ENCODE measurements at places on chromosomes 1 and 21.

DNA sequence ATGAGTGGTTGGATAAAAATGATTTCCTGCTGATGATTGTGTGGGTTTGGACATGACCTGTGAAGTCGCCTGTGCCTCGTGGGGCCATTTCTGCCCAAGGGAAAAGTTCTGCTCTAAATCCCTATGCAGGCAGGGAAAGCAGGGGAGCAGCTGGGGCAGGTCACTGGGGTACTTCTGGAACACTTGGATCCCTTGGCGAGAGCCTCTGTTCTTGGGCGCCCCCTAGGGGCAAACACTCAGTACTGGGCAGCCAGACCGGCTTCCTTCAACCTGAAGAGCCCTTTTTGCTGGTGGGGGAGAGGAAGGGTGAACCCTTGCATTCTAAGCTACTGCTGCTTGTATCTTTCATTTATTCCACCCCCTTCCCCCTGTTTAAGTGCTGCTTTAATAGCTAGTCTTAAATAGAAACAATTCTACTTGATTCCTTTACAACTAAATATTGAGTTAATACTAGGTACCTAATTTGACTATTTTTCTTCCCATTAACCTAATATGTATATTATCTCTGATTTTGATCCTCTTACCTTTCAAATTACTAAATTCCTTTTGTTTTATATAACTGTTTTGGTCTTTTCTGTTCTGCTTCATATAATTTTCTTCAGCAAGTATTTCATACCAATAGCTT lies 5.1 kb upstream of the CLEC20A start:
- peak; percentile 61 for DNase-seq

DNA sequence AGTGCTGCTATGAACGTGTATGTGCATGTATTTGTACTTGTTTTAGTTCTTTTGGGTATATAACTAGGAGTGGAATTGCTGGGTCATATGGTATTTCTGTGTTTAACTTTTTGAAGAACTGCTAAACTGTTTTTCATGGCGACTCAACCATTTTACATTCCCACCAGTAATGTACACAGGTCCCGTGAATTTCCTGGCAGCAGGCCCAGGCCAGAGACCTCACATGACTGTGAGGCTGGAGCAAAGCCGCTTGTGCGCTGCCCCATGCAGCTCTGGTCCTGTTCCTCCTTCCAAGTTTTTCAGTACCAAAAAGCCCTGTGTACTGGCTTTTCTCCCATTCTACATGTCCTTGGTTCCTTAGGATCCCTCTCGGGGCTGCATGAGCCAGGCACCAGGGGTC lies 29.6 kb downstream of the ACOT11 start:
- no peak for DNase-seq

GRCh38 chr1:180560868-180561600 lies 2.3 kb downstream of the OVAAL start:
- DNase-seq = no peak

- DNase-seq = no peak
Observed at GRCh38 chr21:29148530-29148929, 18.1 kb downstream of the MAP3K7CL start.

DNA sequence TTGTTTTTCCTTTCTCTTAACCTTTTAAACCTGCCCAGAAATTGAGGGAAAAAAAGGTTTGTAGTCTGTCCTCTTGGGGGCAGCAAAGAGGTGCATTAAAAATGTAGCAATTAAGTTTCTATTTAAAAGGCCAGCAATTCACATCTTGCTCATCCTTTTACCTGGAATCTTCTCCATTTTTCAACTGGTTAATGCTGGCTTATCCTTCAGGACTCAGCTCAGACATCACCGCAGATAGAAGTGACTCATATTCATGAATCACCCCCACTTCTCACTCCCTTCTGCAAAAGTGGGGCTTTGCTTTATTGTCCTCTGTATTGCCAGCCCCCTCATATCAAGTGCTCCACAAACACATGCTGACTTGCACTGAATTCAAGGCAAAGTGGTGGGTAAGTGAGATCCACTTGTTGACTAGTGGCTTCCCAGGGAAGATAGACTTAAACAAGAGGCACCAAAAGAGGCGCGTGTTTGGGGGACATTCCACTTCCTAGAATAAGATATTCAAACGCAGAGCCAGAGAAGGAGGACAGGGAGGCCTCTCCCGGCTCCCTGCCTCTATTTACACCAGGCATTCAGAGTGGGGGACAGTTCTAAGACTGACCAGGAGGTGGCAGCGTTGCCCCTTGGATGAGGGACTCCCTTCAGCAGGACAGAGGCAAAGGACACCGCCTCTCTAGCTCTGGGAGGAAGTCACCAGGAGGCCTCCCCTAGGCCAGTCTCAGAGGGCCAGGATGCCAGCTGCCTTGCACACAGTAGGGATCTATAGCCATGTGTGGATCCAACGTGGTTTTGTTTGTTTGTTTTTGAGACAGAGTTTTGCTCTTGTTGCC lies 23.2 kb upstream of the ZNF648 start:
- DNase-seq = peak; percentile 72

GRCh38 chr1:175470078-175470477 lies 273.3 kb downstream of the TNR start:
- DNase-seq = no peak

DNA sequence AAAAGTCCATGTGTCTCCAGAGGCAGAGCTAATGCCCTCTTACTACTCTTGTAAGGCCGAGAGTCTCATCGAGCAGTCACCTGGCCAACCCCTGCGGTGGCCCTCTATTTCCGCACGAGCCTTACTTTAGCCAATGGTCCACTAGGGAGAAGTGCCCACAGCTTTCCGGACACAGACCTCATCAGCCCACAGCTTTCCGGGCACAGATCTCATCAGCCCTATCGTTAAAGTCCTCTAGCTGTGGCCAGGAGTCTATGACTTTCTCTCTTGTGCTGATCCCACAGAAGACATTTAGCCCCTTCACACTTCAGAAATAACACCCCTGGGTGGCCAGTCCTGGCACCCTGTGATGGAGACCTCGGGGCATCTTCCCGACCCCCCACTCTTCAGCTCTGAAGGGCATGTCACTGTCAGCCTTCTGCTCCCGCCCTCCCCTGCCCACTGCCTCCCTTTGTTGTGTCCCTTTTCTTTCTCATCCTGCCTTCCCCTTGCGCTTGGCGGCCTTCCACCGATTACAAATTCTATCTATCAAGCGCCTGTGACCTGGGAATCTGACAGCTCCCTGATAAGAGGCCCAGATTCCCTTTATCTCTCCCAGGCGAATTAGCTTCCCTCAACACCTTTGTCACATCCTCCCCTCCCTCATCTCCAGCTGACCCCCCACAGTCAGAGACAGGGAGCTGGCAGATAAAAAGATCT lies 161.0 kb downstream of the PLXNA2 start:
- DNase-seq = no peak

DNA sequence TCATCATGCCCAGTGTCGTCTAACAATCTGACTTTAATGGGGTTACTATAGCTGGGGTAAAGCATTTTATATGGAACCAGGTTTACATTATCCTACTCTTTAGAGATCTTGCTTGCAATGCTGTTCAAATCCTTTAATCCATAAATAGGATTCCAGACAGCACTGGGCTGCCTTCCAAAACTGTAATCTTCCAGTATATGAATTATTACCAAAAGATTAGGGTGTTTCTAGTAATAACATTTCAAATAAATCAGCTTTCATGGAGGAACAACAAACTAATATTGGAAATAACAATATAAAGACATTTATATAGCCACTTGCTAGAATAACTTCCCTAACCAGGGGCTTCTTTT lies 88.6 kb upstream of the PLXNA2 start:
- DNase-seq = no peak

GRCh38 chr1:39800471-39800835 lies 11.8 kb upstream of the BMP8B start:
- DNase-seq = no peak

- DNase-seq = no peak
Observed at GRCh38 chr1:20402585-20403422, 83.2 kb downstream of the CAMK2N1 start.

- DNase-seq = peak; percentile 37
Observed at GRCh38 chr1:193179094-193179493, 7.3 kb downstream of the B3GALT2 start.

DNA sequence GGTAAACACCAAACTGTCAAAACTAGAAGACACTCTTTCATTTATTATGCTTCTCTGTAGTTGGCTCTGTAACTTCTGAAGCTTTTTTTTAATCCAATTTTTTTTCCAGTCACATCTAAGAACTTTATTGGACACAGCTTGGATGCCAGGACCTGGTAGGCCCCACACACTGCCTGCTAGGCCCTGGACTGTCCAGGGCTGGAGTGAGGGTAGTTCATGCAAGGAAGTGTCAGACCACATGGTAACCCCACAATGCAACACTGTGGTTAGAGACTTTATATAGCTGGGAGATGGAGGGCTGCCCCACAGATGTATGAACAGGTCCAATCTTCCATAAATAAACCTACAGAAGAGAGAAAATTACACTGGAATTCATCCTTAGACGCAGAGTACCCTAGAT lies 7.1 kb downstream of the SLC2A1 start:
- DNase-seq = no peak
